Parietal lobe (tissue), 2 donors: ENCODE measurements at places on chromosomes 13 and 19. TPM values are rescaled to one million over a fixed set of nuclear protein-coding genes. Genes with fewer than 3 reads are reported as not detected.

The GPR18 gene
- not detected for total RNA-seq

The FCER2 gene
- total RNA-seq, result not detected

The MAST1 gene
- 131 TPM for total RNA-seq

The DCT gene
- total RNA-seq, result 0.63 TPM

The MAU2 gene
- 76.4 TPM for total RNA-seq

The ERVK3-1 gene
- total RNA-seq, result 49.8 TPM

The RPL18 gene
- 1,067 TPM for total RNA-seq

The NLRP7 gene
- total RNA-seq, result not detected

The RNF17 gene
- total RNA-seq, result 2.2 TPM

The RDH8 gene
- total RNA-seq, result not detected

The ZNF583 gene
- total RNA-seq, result 71.7 TPM

The WTIP gene
- 16.6 TPM for total RNA-seq

The PSG3 gene
- not detected for total RNA-seq

The KIRREL2 gene
- 0.94 TPM for total RNA-seq

The PCDH8 gene
- total RNA-seq, result 36.3 TPM

The C3 gene
- total RNA-seq, result 35.4 TPM

The MYCBP2 gene
- total RNA-seq, result 513 TPM

The ARRDC5 gene
- total RNA-seq, result not detected

The SYDE1 gene
- 2.2 TPM for total RNA-seq

The CASP14 gene
- total RNA-seq, result not detected

The ZNF296 gene
- total RNA-seq, result not detected

The COL4A1 gene
- 86.7 TPM for total RNA-seq

The NLRP11 gene
- total RNA-seq, result not detected

The RSPH6A gene
- 0.31 TPM for total RNA-seq

The ZNF607 gene
- 24.1 TPM for total RNA-seq

The KANK3 gene
- 3.8 TPM for total RNA-seq

The ZNF227 gene
- total RNA-seq, result 62.0 TPM

The KLHL1 gene
- 60.7 TPM for total RNA-seq

The USHBP1 gene
- 1.3 TPM for total RNA-seq

The PSPN gene
- total RNA-seq, result 3.1 TPM

The KLK2 gene
- total RNA-seq, result not detected

The NMRK2 gene
- total RNA-seq, result not detected

The CRLF1 gene
- 2.8 TPM for total RNA-seq

The ZNF548 gene
- 68.2 TPM for total RNA-seq

The GMIP gene
- 27.2 TPM for total RNA-seq

The SHISA7 gene
- 8.5 TPM for total RNA-seq

The MRPL54 gene
- total RNA-seq, result 14.7 TPM

The HCN2 gene
- total RNA-seq, result 9.1 TPM

The PRR19 gene
- 2.8 TPM for total RNA-seq

The ATP4A gene
- total RNA-seq, result not detected

The FBL gene
- total RNA-seq, result 121 TPM

The FARP1 gene
- 200 TPM for total RNA-seq

The MRPL57 gene
- 16.6 TPM for total RNA-seq

The PRTN3 gene
- 0.94 TPM for total RNA-seq

The GNG7 gene
- 5.6 TPM for total RNA-seq

The CGB2 gene
- not detected for total RNA-seq

The KLK8 gene
- not detected for total RNA-seq

The JUNB gene
- total RNA-seq, result 10.3 TPM

The IGFLR1 gene
- 0.94 TPM for total RNA-seq
